ENCODE measurements at places on chromosomes 4 and X.

GRCh38 chrX:140229191-140229590 lies 263.9 kb upstream of the CXorf66 start:
- DNase-seq: no peak

DNA sequence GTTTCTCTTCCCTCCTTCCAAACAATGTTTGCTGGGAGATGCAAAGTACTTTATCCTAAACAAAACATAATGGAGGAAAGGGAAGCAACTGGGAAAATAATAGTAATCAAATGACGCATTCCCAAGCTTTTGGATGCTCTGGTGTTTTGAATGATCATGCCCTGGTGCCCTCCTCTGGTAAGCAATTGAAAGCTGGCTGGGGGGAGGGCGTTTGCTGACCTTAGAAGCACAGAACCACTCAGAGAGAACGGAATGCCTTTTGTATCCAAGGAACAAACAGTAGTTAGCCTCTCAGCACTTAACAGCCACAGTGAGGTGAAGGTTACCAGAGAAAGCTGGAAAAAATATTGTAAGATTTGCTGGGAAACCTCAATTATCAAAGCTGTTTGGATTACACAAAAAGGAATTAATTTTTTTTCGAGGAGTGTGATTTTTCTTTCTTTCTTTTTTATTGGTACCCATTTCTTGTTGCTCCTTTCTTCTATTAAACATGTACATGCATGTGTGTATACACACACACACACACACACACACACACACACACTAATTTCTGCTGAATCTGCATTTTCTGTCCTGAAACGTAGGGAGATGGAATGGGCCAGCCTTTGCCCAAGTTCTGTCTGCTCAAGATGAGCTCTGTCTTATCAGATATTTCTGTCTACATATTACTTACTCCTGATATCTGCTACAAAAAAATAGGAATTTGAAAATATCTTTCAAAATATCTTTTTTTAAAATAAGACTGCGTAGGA lies 155.8 kb upstream of the IGFBP7 start:
- DNase-seq: no peak

DNA sequence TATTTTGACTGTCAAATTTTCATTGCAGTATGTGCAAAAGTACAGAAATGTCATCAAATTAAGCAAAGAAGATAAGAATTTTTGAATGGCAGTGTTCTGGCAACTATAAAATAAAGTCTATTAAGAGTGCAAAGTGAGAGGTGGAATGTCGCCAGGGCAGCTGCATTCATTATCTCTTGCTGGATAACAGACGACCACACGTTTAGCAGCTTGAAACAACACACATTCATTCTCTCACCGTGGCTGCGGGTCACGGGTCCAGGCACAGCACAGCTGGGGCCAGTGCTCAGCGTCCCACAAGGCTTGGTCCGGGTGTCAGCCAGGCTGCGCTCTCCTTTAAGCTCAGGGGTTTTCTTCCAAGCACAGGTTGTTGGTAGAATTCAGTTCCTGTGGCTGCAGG lies 113.9 kb downstream of the GPR143 start:
- DNase-seq: no peak

GRCh38 chrX:107118322-107119147 lies at the start of gene RBM41:
TSS of gene RBM41 (minus strand) at chrX:107118822. CDS start at chrX:107118773, 49 bp downstream.
- DNase-seq: peak; percentile 84

GRCh38 chr4:183356173-183356830 lies 34.1 kb upstream of the CLDN24 start:
- no peak for DNase-seq

- DNase-seq: no peak
Measured at GRCh38 chrX:65196758-65197360, 220.6 kb upstream of the ZC4H2 start.

DNA sequence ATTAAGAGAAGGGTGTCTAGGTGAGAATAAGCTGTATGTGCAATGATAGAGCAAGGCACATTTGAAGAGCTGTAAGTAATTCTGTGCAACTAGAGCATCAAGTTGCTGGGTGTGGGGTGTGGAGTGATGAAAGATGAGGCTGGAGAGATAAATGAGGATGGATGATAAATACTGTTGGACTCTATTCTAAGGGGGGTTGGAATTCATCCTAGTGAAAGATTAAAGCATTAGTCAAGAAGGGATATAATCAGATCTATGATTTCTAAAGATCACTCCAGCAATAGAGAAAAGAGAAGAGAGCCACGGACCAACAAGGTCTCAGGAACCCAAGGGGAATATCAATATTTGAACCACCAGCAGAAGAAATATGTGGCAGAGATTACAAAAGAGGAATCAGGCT lies 415.0 kb upstream of the RPS6KA3 start:
- no peak for DNase-seq

DNA sequence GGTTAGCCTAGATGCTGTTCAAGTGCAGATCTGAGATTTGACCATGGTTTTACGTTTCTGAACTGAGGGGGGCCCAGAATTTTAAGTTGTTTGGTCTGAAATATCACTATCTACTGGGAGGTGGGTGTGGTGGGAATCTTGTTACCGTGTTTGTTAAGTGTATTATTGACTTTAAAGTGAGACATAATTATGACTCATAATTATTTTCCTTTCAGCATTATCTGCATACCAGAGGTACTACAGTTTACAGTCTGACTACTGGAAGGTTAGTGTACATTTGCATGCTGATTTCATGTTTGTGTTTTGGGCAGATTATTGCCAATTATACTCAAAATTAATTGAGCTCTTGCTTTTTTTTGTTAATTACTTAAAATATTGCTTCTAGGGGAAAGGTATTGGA lies 101.5 kb downstream of the KDM6A start:
- DNase-seq: no peak

- no peak for DNase-seq
Measured at GRCh38 chr4:43163101-43163792, 270.7 kb downstream of the GRXCR1 start.

GRCh38 chr4:145785391-145786008 lies 105.6 kb downstream of the C4orf51 start:
- no peak for DNase-seq

DNA sequence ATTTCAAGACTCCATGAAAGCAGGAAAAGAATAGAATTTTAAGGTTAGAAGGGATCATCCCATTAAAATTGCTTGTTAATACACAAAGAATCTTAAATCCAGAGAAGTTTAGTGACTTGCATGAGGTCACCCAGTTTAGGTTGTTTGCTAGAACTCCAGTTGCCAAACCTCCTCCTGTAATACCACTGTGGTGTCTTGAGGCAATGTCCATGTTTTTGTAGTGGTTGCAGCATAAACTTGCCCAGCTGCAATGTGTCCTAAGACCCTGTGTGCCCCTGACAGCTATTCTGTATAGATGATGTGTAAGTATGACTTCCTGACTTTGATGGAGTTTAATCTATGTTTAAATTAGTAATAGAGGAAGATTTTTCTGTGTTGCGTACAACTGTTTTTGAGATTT lies 6.3 kb downstream of the SFRP2 start:
- no peak for DNase-seq

- DNase-seq: no peak
Measured at GRCh38 chr4:140078366-140078765, 75.6 kb downstream of the MAML3 start.

GRCh38 chrX:40278340-40279090 lies 180.8 kb upstream of the BCOR start:
- no peak for DNase-seq

GRCh38 chr4:166091912-166092510 lies 219.0 kb downstream of the TLL1 start:
- DNase-seq: no peak

DNA sequence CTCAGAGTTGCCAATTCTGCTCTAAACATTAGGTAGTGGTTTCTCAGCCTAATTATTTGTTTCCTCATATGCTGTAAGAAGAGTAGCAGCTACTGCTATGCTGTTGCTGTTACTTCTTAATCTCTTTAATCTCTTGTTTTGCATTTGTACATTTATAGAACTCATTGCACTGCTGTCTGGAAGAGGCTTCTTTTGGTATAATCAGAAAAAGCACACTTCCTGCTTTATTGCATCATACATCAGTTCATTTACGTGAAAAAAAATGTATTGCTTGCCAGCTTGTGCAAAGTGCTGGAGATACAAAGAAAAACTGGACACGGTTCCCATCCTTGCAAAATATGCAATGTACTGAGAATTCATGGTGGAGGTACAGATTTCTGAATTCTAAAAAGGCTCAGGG lies 332.0 kb downstream of the GRXCR1 start:
- no peak for DNase-seq

- no peak for DNase-seq
Measured at GRCh38 chr4:110609044-110609750, 13.7 kb downstream of the PITX2 start.

DNA sequence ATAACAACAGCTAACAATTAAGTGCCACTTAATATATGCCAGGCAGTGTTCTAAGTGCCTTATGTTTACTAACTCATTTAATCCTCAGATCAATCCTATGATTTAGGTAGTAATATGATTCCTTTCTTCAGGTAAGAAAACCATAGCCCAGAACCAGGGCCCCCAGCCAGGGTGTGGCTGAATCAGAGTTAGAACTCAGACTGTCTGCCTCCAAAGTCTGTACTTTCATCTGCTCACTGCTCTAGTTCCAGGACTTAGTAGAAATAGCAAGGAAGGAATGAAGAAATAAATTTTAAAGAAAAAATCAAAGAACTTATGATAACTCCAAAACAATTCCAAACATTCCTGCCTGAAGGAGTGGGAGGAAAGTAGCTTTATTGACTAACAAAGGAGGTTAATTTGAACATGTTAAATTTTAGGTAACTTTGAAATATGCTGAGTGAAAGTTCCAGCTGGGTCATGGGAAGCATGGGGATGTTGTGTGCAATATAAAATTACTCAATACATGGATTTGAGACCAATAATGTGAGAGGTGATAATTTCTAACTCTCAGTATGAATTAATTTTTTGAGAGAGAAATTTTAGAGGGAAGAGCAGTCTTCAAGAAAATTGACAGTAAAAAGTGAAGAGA lies 8.8 kb upstream of the ADH1C start:
- no peak for DNase-seq

DNA sequence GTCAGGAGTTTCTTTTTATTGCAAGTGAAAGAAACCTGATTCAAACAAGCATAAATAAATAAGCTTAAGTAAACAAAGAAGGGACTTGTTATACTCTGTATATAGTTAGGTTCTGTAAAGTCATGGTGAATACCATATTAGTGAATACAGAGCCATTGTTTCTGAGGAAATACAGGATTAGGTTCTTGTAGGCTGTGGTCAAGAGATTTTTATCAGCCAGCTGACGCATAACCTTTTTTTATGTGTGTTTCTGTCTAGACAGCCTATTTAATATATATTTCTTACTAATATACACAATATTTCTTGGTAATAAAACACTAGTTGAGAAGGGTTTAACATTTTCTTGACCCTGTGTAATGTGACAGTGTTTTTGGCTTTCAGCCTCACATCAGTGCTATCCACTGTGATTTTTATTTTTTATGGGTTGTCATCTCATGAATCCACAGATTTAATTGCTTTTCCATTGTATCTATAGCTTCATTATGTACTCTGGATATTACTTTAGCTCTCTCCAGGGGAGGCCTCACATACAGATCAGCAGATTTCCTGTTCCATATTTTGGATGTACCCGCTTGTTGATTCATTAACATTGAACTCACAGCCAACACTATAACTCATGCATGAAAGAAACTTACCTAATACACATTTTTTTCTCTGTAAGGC lies 8.0 kb downstream of the HERC3 start:
- no peak for DNase-seq

DNA sequence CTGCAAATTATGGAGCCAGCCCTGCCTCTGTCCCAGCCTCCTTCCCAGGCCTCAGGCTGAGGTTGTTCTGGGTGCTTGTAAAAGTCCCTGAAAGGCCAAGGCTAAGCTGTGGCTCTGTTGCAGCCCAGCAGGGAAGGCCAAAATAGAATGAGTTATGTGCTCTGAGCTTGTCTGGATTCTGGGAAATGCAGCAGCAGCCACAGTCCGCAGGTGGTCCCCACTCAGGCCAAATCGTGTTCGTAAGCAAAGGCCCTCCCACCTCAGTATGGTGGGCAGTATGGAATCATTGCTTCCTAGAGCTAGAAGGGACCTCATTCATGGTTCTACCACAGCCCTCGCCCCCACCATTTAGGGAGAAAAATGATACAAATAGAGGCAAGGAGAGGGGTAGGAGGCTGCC lies 4.7 kb upstream of the TCEAL1 start:
- no peak for DNase-seq

Data from dorsolateral prefrontal cortex (tissue), 122 donors.